MV-4-11 (cell line): ENCODE measurements at places on chromosomes 1 and 21.

DNA sequence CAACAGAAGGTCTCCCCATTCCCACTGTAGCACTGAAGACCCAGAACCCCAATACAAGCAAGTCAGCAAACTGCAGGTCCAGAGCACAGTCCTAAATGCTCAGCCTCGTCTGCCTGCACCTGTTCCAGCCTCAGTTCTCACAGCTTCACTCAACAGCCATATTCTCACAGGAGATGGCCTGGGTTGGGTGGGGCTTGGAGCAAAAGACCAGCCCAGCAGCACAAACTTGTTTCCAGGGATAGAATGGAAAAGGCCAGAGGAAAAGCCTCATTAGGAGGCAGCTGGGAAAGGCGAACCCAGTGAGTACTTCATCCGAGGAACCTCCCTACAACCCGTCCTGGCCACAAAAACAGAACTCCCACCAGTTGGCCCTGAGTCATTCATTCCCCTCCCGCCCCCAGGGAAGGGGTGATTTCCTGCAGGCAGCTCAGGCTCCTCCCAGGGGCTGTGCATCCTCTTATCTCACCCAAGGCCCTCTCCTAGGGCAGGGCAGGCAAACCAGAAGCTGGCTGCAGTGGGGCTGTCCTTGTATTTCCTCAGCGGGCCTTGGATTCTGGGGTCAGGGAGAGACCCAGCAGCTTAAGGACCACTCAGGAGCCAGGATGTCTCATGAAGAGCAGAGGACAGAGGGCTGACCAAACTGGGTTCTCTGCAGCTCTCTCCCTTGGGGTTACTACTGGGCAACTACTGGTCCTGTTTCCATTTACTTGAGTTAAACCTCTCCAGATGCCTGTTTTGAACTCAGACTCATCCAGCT is 7.4 kb upstream of the MPL start:
- peak; percentile 84 for DNase-seq

DNA sequence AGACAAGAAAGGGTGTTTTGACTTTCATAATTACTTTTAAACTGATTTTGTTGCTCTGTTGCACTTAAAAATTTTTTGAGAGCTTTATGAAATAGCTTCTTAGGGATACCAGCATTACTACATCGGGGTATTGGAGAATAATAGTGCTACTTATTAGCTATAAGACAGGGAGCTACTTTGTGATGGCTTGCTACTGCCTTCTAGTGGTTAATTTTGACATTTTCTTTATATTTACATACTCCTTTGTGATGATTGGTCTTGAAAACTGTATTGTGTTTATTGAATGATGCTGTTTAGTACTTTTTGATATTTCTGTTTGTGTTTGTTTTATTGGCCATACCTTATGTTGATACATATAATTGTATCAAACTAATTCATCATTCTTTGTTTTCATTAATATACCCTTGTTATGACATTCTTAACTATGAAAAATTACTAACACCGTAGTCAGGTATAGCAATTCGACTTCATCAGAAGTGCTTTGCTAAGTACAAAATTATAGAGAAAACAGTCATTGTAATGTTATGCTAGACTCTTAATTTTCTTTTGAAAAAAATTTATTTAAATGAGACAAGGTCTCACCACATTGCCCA is 85.5 kb downstream of the CLIC4 start:
- DNase-seq = peak; percentile 58

DNA sequence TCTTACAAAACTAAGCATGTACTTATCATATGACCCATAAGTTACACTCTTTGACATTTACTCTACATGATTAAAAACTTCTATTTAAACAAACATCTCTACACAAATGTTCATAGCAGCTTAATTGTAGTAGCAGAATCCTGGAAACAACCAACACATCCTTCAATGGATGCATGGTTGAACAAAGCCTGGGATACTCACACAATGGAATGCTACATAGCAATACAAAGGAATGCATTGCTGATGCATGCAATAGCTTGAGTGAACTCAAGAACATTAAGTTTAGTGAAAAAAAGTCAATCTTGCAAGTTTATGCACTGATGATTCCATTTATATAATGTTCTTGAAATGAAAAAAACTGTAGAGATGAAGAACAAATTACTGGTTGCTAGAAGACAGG is 686.9 kb downstream of the LRRIQ3 start:
- no peak for DNase-seq

- DNase-seq = no peak
Measured at GRCh38 chr1:227356620-227357146, 38.4 kb upstream of the CDC42BPA start.

DNA sequence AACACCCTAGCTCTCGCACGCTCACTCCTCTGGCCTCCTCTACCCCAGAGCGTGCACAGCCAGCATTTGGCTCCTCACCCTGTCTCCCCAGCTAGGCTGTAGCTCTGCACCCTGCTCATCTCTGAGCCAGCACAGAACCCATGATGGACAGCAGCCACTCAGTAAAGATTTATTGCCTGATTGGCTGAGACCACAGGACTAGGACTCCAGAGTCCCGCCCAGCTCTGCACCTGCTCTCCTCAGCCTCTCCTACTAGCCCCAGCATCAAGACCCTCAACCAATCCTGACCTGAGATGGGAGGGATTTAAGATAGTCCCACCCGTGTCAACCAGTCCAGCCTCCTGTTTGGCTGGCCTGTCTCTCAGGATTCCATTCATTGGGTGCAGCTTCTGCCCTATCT is 9.3 kb downstream of the C1QB start:
- no peak for DNase-seq

- peak; percentile 76 for DNase-seq
Measured at GRCh38 chr1:155167166-155168104, 5.7 kb downstream of the KRTCAP2 start.

- no peak for DNase-seq
Measured at GRCh38 chr1:103527331-103527730, 1.8 kb downstream of the RNPC3 start.

- DNase-seq = peak; percentile 46
Measured at GRCh38 chr1:228647523-228648444, 87.5 kb upstream of the RHOU start.

DNA sequence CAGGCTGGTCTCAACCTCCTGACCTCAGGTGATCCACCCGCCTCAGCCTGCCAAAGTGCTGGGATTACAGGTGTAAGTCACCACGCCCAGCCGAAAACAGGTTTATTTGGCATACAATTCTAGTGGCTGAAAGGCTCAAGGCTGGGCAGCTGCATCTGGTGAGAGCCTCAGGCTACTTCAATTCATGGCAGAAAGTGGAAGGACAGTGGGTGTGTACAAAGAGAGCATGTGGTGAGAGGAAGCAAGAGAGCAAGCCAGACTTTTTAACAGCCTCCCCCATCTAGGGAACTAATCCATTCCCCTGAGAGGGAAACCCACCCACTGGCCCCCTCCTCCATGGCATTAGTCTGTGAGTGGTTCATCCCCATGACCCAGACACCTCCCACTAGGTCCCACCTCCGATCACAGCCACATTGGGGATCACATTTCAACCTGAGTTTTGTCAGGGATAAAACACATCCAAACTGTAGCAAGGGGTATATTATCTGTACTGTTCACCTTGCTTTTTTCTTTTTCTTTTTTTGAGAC is 9.5 kb downstream of the BMP8A start:
- no peak for DNase-seq

DNA sequence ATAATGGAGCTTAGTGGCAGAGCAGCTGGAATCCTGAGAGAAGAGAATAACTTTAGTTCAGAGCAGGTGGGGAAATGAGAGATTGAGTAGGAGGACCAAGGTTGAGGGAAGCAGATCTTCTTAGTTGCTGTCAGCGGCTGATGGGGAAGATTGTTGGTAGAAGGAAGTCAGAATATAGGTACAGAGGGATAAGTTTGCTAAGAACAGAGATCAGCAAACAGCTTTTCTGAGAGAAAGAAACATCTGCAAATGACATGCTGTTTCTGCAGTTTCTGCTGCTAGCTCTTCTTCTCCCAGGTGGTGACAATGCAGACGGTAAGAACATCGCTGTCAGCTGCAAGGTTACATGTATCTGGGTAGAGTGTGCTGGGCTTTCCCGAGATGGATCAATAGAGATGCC is at the start of gene CD1C:
Gene CD1C, plus strand, starts transcription at position 113 of the 400 bp plus-strand sequence. Its CDS starts 142 bp downstream, at position 255.
- peak; percentile 33 for DNase-seq

GRCh38 chr1:118504867-118505266 is 319.8 kb upstream of the SPAG17 start:
- DNase-seq = no peak

DNA sequence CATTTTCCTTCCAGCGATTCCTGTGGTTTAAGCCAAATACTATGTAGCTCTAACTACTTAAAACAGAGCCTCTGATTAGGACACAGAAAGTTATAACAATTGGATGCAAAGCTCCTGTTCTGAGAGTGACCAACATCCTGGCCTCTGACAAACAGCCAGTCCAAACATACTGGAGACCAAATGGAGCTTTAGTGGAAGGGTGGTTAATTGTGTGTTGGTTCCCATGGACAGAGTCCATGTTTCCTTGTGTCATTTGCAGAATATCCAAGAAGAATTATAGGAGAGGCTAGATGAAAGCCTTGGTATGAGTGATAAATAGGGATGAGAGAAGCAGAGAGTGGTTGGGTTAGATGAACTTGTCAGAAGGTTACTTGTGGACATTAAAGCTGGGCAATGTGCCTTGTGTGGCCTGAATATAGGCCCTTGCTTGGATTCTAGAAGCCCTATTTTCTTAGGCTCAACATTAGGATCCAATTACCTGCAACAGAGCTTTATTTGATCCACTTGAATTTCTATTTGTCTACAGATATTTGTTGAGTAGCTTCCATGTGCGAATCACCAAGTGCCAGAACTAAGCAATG is 180.5 kb upstream of the GORAB start:
- no peak for DNase-seq

GRCh38 chr1:14498839-14499238 is 99.6 kb upstream of the KAZN start:
- no peak for DNase-seq

DNA sequence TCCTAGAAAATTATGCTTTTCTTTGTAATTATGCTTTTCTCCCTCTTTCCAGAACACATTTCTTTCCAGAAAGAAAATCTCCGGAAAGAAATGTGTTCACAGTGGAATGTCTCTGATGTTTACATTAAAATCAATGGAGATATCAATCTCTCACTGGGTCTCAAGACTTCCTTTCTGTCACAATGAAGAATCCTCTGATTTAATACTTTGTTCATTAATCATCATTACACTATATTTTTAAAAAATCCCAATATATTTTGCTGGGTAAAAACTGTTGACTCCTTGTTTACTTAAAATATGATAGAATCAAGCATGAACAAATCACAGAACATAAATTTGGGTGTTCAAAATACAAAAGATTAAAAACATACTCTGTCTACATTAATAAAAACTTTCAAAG is 26.3 kb upstream of the TGFBR3 start:
- DNase-seq = no peak

- DNase-seq = peak; percentile 16
Measured at GRCh38 chr1:101967871-101968270, 28.9 kb downstream of the OLFM3 start.

GRCh38 chr1:245880754-245881403 is 626.2 kb downstream of the SMYD3 start:
- no peak for DNase-seq

DNA sequence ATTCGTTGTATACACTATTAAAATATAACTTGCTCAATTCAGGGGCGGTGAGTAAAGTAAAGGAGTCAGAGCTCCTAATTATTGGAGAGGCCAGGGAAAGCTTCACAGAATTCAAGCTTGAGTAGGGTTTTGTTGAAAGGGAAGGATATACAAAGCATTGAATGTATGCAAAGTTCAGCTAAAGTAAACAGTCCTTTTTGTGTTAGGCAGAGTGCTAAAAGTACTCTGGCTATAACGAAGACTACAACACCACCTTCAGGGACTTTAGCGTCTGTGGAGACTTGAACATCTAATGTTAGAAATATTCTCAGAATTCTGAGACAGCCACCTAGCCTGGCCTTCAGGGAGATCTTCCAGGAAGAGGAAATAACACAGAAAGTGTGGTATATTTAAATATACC is 1.1 kb downstream of the FALEC start:
- DNase-seq = peak; percentile 37

- no peak for DNase-seq
Measured at GRCh38 chr1:99843760-99844159, 6.4 kb upstream of the AGL start.

- DNase-seq = no peak
Measured at GRCh38 chr1:25955553-25955952, 42.3 kb downstream of the PAFAH2 start.

GRCh38 chr1:111615870-111616715 is 3.5 kb upstream of the RAP1A start:
- peak; percentile 85 for DNase-seq

DNA sequence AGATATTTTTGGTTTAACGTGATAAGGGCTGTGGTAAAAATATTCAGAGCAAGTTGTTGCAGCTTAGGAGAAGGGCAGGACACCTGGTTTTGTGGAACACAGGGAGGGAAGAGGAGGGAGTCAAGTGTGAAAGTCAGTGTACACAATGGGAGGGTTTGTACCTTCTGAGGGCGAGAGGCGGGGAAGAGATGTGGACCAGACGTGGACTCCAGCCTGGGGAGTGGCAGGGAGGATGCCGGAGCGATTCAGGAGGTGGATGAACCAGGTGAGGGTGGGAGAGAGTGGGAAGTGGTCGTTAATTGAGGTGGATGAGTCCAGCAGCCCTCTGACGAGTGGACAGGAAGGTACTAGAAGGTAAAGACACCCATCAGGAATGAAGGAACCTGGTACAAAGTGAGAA is 52.2 kb upstream of the IRF2BP2 start:
- no peak for DNase-seq

DNA sequence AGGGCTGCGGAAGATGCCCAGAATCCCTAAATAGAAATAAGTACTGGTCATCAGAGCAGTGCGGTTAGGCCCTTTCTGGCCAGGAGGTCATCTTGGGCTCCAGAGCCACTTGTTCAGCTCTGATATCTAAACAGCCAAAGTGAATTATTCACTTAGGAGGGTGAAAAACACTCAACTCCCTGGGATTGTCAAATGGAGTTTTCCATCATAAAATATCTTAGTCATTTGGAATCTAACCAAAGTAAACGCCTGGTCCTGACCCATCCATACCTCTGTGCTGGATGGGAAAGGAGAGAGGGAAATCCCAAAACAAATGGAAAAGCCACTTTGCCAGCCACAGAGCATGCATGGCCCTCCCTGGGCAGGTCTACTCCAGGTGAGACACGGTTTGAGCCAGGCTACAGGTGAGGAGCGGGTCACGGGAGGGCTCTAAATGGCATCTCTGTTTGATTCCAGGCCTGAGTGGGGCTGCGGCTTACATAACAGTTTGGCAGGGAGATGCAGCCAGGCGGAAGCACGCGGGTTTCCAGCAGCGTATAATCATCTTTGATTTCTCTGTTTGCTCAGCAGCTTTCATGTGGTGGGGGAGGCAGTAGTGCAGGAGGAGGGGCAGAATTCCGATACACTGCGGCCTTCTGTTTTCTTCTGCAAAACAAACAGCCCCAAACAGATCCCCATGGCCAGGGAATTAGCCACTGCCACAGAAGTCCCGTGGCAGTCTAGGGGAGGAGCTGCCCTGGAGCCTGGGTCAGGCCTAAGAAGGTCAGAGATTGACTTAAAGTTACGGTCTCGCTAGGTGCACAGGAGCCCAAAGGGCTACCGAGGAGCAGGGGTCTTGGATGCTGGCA is 59.1 kb upstream of the ZNF648 start:
- no peak for DNase-seq
